Left renal cortex interstitium (tissue), 4 donors: ENCODE measurements at places on chromosomes 16 and 17. TPM values are rescaled to one million over a fixed set of nuclear protein-coding genes. Genes with fewer than 3 reads are reported as not detected.

The NPIPA5 gene
- 41.9 TPM for polyA plus RNA-seq

The KCNH6 gene
- 1.4 TPM for polyA plus RNA-seq

The SBK1 gene
- 22.8 TPM for polyA plus RNA-seq

The OR1E2 gene
- not detected for polyA plus RNA-seq

The EVI2A gene
- polyA plus RNA-seq = 2.0 TPM

The TPSAB1 gene
- not detected for polyA plus RNA-seq

The HOXB1 gene
- polyA plus RNA-seq = 0.27 TPM

The NPIPA8 gene
- polyA plus RNA-seq = 3.1 TPM

The RUNDC3A gene
- polyA plus RNA-seq = 1.9 TPM

The NGFR gene
- 8.9 TPM for polyA plus RNA-seq

The TMEM238L gene
- polyA plus RNA-seq = 1.2 TPM

The SLC25A19 gene
- 7.3 TPM for polyA plus RNA-seq

The CENPV gene
- 62.4 TPM for polyA plus RNA-seq

The KRTAP1-5 gene
- polyA plus RNA-seq = not detected

The ALOX15 gene
- polyA plus RNA-seq = 0.56 TPM

The HLF gene
- polyA plus RNA-seq = 6.5 TPM

The HSF5 gene
- 0.36 TPM for polyA plus RNA-seq

The PRM3 gene
- polyA plus RNA-seq = not detected

The SAMD14 gene
- polyA plus RNA-seq = 21.7 TPM

The HBM gene
- polyA plus RNA-seq = 1.8 TPM

The CFAP97D1 gene
- polyA plus RNA-seq = 0.09 TPM

The HEATR9 gene
- not detected for polyA plus RNA-seq

The MT1H gene
- polyA plus RNA-seq = 37.9 TPM

The TMC6 gene
- 19.1 TPM for polyA plus RNA-seq

The FAHD1 gene
- polyA plus RNA-seq = 49.5 TPM

The RNF222 gene
- polyA plus RNA-seq = 0.13 TPM

The PSMD11 gene
- polyA plus RNA-seq = 95.7 TPM

The HOXB5 gene
- polyA plus RNA-seq = 23.9 TPM

The KRT16 gene
- not detected for polyA plus RNA-seq

The KRT23 gene
- polyA plus RNA-seq = 2.3 TPM

The CLEC19A gene
- 0.16 TPM for polyA plus RNA-seq

The ZSCAN10 gene
- 0.18 TPM for polyA plus RNA-seq

The ABCC6 gene
- 24.0 TPM for polyA plus RNA-seq

The HBA1 gene
- polyA plus RNA-seq = 784 TPM

The KRTAP2-3 gene
- polyA plus RNA-seq = not detected

The LPO gene
- polyA plus RNA-seq = 0.19 TPM
